ENCODE measurements at places on chromosomes 4 and X.

GRCh38 chrX:56130031-56130430 lies 102.1 kb upstream of the KLF8 start:
- no peak for DNase-seq

- no peak for DNase-seq
These were observed 20.5 kb upstream of the OPN1LW start for GRCh38 chrX:154123241-154124219.

GRCh38 chr4:147011411-147011810 lies 65.7 kb upstream of the TTC29 start:
- DNase-seq, result no peak

DNA sequence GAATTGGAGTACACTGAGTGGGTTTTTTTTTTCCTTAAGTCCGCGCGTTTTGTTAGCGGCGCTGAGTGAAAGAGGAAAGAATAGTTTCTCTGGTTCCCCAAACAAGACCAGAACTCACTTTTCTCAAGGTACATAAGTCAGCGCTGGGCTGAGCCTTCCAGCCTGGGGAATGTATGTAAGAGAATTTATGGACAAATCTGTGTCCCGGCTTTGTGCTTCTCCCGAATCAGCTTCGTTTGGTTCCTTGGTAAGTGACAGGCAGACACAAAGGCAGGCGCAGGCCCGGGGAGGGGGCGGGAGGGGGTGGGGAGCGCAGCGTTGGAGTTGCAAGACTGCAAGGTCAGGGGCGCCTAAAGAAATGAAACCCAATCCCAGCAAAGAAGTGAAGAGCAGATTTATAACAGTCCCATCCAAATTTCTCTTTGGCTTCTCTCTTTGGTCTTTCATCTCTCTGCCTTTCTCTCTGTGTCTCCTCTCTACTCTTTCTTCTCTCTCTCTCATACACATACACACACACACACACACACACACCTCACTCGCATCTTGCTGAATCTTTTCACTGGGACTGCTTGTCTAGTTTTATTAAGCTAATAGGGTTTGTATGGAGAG lies 981 bp downstream of the TET2 start:
- peak; percentile 21 for DNase-seq

GRCh38 chrX:154019061-154019621 lies 561 bp downstream of the IRAK1 start:
- DNase-seq, result peak; percentile 21

GRCh38 chrX:136228839-136229207 lies 22.4 kb downstream of the MAP7D3 start:
- DNase-seq, result no peak

DNA sequence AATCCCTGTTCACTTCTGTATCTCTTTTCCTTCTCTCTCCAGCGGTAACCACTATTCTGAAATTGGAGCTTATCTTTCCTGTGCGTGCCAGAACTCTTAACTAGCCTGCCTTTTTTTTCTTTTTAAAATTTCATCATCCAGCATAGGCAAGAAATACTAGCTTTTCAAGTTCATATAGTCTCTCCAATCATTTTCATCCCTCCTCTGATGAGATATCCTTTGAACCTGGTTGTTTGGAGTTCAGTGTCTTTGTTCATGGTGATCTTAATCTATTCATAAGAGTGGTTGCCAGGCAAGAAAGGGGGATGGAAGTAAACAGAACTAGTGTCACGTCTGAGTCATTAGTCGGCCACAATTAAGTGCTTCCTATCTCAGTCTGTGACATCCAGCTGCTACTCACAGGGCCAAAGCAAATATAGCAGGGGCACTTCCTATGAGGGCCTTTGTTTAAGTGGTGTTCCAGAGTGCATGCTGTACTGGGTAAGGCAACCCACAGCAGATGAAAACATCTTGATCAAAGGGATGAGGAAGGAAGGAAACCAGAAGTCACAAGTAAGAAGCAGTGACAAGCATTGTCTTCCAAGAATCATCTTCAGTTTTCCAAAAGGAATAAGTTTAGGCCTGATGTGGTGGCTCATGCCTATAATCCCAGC lies 56.4 kb upstream of the XIAP start:
- DNase-seq, result no peak

DNA sequence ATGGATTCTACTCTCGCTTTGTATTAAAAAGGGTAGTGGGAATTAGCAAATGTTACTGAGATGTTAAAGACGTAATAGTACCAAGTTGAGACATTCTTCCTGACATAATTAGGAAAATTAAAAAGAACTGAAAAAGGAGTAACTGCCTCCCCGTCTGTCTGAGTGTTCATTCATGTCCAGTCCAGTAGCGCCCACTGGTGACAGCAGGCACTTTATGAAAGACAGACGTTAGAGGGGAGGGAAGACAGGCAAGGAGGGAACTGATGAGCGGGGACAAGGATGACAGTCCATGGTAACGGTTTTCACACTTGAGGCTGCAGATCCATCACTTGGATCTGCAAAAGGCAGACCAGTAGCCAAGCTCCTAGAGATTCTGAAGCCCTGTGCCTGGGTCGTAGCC lies 326.7 kb downstream of the STK32B start:
- no peak for DNase-seq

DNA sequence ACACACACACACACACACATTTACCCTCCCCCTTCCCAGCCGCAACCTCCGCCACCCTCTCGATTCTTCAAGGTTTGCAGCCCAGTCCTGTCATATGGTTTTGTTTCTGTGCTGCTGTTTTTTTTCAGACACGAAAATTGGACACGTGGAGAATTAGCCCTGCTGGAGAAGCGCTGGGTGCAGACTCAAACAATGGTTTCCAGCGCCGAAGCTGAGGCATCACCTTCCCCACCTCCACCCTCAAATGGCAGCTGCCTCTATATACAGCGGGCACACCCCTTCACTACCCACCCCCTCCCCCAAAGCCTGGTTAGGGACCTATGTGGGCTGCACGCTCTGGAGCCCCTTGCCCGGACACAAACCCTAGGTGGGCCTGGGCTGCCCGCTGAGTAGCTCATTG lies 87.9 kb downstream of the BCOR start:
- no peak for DNase-seq

GRCh38 chrX:74371425-74372222 lies 49.7 kb upstream of the SLC16A2 start:
- no peak for DNase-seq

DNA sequence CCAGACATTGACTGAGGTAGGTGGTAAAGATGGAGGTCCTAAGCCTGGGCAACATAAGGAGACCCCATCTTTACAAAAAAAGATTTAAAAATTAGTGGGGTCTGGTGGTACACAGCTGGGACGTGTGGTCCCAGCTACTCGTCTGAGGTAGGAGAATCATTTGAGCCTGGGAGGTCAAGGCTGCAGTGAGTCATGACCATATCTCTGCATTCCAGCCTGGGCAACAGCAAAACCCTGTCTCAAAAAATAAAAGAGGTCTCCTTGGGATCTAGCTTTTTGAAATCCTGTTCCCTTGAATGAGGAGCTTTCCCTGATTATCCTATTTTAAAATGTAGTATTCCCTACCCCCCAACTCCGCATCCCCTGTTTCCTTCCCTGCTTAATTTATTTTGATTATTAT lies 78.7 kb upstream of the OGT start:
- no peak for DNase-seq

DNA sequence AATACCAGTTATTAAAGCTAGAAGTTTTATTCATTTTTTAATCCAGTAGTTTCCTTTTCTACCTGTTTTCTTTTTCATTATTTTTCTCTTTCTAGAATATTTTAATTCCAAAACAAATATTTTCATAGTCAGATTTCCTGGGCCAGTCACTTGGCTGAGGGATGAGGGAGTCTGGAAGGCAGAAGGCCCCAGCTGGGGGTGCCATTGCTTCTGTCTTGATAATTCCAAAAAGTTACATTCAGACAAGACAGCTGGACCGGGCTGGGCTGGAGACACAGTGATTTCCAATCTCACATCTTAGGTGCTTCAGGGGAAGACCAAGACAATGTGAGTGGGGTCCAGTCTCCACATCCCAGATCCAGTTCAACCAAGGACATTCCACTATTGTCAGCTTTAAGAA lies 263.5 kb downstream of the TMA16 start:
- no peak for DNase-seq

DNA sequence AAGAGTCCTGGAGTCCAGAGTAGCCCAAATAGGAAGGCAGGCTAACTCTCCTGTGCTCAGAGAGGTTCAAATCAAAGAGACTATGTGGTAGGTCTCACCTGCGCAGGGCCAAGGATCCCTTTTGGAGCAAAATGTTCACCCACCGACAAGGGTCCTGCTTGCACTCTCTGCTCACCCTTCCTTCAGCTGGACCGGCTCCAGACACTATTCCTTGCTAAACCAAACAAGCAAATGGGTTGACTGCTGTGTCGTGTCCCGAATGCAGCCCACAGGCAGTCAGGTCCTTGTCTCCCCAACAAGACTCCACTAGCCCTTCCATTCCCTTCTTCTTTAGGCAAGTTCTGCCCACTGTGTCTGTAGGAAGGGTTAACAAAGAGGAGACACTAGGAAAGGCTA lies 760 bp downstream of the TRMT2B start:
- DNase-seq, result no peak

- DNase-seq, result no peak
These were observed 367.3 kb downstream of the GRIA2 start for GRCh38 chr4:157587681-157588423.

DNA sequence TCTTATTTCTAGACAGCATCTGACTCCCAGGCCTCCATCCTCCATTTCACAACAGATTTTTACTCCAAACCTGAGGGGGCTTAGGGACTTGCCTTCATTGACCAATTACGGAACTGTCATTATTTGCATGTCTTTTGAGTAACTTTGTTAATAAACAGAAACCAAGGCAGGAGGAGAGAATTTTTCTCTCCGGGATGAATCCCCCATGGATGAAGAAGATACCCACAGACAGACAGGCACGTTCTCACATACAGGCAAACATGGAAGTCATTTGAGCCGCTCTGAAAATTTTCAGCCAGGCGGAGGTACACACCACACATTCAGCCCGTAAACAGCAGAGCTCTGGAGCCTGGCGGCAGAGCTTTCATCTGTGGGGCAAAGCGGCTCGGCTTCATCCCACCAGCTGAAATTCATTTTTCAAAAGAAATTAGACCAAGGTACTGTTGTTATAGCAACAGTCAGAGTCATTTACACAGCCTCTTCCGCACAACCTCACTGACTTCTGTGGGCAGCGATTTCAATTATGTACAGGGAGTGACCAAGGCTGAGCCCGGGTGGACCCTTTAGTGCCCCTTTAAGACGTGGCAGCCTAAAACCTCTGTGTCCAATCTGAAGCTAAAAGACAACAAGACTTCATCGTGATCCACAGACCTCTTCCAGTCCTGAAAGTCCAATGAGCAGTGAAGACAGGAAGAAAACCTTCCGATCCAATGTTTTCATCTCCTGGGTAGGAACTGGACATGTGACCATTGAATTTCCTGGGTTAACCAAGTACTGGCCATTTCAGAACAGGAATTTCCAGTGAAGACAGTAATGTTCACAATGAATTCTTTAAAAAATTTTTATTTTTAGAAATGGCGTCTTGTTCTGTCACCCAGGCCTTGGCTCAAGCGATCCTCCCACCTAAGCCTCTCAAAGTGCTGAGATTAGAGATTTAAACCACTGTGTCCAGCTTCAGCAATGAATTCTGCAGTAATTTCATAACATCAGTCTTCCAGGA lies 237.0 kb downstream of the MGST2 start:
- no peak for DNase-seq

- no peak for DNase-seq
These were observed 1783.4 kb upstream of the AGA start for GRCh38 chr4:179225594-179225993.

- DNase-seq, result no peak
These were observed 26.1 kb upstream of the SORBS2 start for GRCh38 chr4:185838104-185838452.

DNA sequence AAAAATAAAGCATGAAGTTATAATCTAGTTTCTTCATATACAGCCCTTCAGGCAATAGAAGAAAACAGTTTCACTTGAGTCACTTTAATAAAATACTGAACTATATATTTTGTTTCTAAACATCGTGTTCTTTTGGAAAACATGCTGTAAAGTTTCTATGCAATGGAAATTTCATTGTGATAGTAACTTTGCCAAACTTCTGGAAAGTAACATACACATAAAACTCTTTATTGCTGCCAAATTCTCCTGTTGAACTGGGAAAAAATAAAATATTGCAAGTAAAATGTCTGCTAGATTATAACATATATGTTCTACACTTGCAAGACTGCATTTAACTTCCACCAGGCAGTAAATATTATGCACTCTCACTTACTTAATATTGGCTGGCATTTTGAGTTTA lies 635.4 kb downstream of the SPRY1 start:
- no peak for DNase-seq

- no peak for DNase-seq
These were observed 532 bp downstream of the RPS4X start for GRCh38 chrX:72276478-72276953.

DNA sequence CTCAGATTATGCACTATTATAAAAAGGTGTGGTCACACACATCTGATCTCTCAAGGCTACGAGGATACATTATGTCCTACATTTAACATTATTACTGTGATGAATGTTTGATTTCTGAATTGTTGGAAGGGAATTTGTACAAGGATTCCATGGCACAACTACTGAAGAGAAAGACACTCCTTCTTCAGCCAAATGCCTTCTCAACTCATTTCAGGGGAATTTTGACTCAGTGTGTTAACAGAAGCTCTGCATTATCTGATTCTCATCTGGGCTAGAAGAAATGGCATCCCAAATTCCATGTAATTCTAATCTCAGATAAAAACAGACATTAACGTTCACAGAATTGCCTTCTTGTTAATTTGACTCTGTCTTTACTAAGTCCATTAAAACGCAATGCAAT lies 477.7 kb downstream of the PDGFC start:
- no peak for DNase-seq

GRCh38 chr4:177155454-177155853 lies 154.2 kb upstream of the NEIL3 start:
- no peak for DNase-seq

- DNase-seq, result no peak
These were observed 644 bp upstream of the EBP start for GRCh38 chrX:48520976-48521352.

DNA sequence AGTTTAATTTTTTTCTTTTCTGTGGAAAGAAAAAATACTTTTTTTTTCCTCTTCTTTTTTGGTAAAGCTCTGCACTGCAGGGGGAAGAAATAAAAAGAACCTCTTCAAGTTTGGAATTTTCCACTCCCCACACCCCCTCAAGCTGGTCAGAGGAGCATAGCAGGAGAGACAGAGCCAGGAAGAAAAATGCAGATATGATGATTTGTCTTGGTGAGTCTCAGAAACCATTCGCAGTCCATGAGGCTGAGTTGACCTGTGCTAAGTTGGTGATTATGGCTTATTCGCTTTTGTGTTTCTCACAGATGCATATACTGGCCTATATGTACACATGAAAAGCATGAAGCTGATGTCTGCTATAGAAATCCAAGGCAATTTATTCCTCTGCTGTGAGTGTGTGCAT lies 205.9 kb downstream of the LDB2 start:
- no peak for DNase-seq
